Brain pericyte (primary cell): ENCODE measurements at places on chromosomes 5 and 9.

GRCh38 chr5:125267636-125268248 lies 521.3 kb upstream of the ZNF608 start:
- DNase-seq: no peak

DNA sequence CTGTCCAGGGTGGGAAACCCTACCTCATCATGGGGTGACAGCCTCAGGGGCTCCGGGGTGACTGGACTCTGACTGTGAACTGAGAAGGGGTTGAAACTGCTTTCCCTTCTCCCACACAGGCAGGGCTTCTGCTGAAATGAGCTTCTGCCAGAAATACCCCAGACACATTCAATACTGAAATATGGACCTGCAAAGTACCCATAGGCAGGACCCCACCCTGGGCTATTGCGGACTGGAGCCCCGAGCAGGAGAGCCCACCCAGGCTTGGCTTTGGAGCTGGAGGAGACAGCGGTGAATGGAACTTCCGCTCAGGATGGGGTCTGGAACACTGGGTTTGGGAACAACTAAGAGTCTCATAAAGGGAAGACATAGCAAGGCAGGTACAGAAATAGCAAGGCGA lies 37.5 kb downstream of the IRX2 start:
- DNase-seq: no peak

GRCh38 chr9:72139226-72139625 lies 10.0 kb upstream of the GDA start:
- no peak for DNase-seq

DNA sequence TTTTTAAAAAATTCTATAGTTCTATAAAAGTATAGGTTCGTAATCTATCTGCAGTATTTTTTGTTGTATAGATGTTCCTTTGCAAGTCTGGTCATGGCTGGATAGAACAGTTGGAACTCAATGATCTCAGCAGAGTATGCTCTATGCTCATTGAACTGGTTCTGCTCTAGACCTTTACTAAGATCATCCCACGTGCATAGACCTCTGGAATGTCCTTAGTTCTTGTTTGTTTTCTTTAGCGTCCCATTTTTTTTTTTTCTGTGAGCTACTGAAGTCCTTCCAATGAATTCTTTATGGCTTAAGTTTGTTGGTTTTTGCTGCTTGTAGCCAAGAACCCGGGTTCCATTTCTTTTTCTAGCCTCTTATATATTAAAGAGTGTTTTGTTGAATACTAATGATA lies 3.5 kb downstream of the TMEM38B start:
- DNase-seq: no peak

- DNase-seq: no peak
Measured at GRCh38 chr5:6827526-6828219, 114.4 kb downstream of the TENT4A start.

GRCh38 chr5:112929336-112930081 lies 7.5 kb upstream of the REEP5 start:
- no peak for DNase-seq

GRCh38 chr5:159133041-159133741 lies 33.5 kb upstream of the EBF1 start:
- peak; percentile 52 for DNase-seq

- DNase-seq: no peak
Measured at GRCh38 chr9:124038790-124039633, 27.4 kb downstream of the LHX2 start.

DNA sequence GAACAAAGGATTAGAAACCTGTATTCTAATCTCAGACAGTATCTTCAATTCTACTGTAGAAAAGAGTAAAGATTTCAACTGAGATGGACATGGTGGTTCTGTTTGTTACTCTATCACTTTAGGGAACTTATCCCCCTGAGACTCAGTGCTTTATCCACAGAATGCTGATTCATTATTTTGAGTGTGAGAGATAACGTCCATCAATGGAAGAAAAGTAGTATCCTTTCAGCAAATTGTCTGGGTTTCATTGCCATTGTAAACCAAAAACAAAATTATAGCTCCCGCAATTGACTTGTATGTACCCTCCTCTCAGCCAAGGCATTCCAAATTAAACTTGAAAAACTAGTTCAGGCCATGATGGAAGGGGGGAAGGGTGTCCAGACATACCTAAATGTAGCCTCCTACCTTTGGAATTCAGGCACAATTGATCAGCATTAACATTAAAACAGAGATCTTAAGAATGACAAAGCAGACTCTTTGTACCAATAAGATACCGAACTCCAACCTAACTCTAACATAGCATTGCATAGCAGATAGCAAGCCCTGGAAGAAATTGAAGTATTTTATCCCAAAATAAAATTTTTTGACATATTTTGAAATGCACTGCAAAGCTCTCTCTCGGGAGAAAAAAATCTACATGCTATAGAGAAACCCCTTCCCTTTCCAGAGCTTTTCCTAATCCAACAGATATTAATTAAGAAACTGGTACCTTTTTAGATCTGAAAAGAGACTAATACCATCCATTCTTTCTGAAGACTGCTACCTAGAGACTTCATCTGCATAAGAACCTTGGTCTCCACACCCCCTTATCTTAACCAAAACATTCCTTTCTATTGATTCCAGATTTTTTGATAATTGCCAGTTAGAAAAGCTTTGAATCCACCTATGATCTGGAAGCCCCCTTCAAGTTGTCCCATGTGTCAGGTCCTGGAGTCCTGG lies 1055.7 kb downstream of the PTPRD start:
- no peak for DNase-seq

DNA sequence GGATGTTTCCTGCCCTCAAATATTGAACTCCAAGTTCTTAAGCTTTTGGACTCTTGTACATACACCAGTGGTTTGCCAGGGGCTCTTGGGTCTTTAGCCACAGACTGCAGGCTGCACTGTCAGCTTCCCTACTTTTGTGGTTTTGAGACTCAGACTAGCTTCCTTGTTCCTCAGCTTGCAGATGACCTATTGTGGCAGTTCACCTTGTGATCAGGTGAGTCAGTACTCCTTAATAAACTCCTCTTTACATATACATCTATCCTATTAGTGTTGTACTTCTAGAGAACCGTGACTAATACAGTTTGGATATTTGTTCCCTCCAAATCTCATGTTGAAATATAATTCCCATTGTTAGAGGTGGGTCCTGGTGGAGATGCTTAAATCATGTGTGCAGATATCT lies 681.9 kb upstream of the ARRDC3 start:
- no peak for DNase-seq

DNA sequence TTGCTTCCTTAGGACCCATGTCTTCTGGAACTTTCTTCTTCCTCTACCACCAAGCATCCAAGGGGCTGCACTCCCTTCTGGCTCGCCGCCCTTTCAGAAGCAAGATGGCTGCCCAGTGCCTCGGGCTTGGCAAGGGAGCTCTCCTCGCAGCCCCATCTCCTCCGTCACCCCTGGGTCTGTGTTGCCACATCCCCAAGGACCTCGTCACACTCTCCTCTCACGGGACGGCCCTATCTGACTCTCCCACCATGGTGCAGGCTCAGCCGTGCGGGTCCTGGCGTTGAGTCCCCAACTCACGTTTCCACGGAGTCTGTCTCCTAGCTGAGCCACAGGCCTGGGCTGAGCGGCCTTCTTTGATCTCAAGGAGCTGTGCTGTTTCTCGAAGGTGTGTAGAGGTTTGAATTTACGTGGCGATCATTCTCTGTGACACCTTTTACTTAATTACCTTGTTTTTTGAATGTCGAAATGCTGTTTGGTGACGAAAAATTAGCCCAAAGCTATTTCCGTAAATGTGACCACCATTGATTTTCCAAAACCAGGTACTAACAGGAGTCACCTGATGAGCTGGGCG lies 15.0 kb upstream of the SCGB3A1 start:
- DNase-seq: no peak

- DNase-seq: no peak
Measured at GRCh38 chr9:96048956-96049831, 173.7 kb downstream of the ERCC6L2 start.

DNA sequence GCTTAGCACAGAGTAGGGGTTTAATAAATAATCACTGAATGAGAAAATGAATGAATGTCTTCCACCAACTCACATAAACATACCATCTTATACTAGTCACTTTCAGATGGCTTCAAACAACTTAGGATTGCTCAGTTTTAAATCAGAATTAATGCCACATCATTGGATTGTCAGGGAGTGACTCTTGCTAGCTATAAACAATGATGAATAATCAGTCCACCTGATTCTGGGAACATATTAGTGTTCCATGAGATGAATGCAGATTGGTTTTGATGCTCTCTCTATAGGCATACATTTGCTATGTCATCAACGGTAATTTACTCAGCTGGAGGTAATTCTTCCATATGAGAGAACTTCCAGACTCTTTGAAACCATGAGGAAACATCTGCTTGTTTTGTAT lies 97.4 kb downstream of the CDH9 start:
- no peak for DNase-seq

GRCh38 chr9:116460026-116460425 lies 227.1 kb upstream of the TRIM32 start:
- no peak for DNase-seq

DNA sequence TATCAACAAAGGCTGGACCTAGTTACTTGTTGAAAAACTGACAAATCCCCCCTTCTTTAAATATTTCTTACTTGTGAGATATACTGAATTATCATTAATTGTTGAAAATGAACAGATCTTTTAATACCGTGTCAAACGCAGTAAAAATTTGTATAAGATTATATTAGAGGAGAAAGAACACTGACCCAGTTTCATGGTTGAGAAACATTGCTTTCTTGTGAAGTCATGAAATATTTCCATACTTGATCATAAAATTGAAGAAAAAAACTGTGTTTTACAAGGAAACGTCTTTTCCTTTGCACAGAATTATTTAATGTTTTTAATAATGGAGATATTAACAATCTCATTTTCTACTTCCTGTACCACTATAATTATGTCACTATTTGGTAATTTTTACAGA lies 45.8 kb downstream of the MOCS2 start:
- no peak for DNase-seq

- DNase-seq: no peak
Measured at GRCh38 chr5:107512029-107512428, 158.7 kb downstream of the EFNA5 start.

- DNase-seq: no peak
Measured at GRCh38 chr5:89105171-89105695, 222.2 kb upstream of the MEF2C start.

- no peak for DNase-seq
Measured at GRCh38 chr9:130331573-130331972, 66.0 kb downstream of the HMCN2 start.

DNA sequence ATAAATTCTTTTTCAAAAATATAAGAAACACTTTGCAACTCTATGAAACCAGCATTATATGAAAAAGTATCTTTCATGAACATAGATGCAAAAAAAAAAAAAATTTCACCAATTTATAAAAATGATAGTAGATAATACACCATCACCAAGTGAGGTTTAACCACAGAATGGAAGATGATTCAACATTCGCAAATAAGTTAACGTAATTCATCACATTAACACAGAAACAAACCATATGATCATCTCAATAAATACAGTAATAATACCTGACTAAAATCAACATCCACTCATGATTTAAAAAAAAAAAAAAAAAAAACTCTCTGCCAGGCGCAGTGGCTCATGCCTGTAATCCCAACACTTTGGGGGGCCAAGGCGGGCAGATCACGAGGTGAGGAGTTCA lies 6.3 kb downstream of the PJA2 start:
- DNase-seq: no peak

- DNase-seq: no peak
Measured at GRCh38 chr5:55418994-55419968, 111.5 kb downstream of the MTREX start.

- no peak for DNase-seq
Measured at GRCh38 chr5:38291355-38291754, 33.0 kb downstream of the EGFLAM start.

- DNase-seq: no peak
Measured at GRCh38 chr5:148497757-148498156, 114.0 kb downstream of the FBXO38 start.

DNA sequence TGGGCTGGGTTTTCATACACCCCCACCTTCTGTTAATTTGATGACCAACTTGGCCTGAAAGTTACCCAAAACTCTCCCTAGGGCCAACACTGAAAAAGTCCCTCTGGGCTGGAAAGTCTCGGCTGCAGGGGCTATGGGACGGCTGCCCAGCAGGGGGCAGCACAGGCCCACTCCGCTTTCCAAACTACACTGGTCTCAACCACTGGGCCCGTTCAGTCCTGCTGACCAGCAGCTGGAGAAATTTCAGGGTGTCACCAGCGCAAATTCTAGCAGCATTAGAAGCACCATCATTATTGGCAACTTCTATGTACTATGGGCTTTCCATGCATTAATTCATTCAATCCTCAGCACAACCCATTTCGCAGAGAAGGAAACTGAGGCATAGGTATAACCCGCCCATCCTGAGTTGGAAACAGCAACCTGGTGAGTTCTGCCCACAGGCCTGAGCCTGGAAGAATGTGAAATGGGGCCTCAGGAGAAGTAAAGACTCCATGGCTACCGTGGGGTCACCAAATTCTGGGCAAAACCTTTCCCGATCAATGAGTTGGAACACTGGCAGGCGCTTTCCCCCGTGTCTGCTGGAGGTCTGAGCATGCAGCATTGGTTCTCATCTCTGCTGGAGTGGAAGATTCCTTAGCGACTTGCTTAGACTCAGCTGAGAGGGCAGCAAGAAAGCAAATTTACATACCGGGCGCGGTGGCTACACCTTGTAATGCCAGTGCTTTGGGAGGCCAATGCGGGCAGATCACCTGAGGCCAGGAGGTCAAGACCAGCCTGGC lies 9.7 kb downstream of the ORM2 start:
- no peak for DNase-seq

GRCh38 chr9:113649054-113649453 lies 185.5 kb downstream of the RGS3 start:
- DNase-seq: peak; percentile 88

- DNase-seq: no peak
Measured at GRCh38 chr5:178296066-178296465, 63.5 kb upstream of the PHYKPL start.

- no peak for DNase-seq
Measured at GRCh38 chr5:133652951-133653759, 40.8 kb upstream of the FSTL4 start.

DNA sequence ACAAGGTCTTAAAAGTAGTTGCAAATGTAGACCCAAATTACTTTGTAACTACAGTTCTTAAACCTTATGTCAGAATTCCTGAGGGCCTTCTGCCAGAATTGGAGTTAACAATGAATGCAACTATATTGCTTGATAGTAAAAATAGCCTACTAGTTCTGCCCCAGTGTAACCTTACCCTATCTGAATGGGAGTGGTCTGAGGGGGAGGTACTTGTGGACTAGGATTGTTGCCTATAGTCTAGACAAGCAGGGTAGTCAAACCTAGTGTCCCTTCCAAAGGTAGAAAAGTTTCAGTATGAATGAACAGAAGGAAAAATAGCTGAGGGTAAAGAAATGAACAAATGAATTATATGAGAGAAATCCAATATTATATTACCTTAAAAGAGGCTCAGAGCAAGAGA lies 242.2 kb downstream of the PJA2 start:
- DNase-seq: no peak

GRCh38 chr5:3429962-3430361 lies 165.7 kb upstream of the IRX1 start:
- DNase-seq: no peak

DNA sequence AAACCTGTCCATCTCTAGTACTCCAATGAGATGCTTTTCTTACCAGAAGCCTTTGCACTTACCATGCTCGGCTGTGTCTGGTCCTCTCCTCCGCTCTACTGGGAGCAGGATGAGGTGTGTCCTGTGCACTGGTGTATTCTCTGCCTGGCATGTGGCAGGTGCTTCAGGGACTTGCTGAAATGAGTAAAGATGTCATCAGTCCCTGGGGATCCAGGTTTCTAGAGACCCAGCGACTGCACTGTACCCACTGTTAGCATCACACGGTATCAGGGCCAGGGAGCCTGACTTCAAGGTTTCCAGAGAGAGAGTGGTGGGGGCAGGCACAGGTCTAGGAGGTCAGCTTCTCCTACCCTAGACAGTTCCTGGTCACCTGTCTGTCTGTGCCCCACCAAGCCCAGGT lies 10.5 kb downstream of the PTTG1 start:
- DNase-seq: no peak
